ENCODE measurements at places on chromosomes 4 and X.

DNA sequence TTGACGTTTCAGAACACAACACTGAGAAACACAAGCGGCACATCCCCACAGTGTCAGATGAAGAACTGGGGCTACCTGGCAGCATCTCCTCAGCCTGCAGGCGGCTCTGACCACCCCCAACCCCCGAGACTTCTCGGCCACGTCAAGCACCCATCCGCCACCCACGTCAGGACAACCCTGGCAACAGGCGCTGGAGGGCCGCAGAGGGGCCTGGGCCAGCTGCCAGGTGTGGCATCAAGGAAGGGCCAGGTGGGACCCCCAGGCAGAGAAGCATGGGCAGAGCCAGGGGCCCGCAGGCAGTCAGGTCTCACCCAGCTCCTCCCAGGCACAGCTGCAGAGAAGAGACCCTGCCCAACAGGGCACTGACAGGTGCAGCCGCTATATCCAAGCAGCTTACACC lies 22.3 kb downstream of the GAK start:
- no peak overlapping the region for H3K4me3 ChIP-seq
- H3K4me1 ChIP-seq = peaks cover 5% of the 10 kb centered on the region
- DNase-seq = no peak
- no peaks in the 10 kb centered on the region for H3K27me3 ChIP-seq

- no peaks in the 10 kb centered on the region for H3K4me1 ChIP-seq
- H3K36me3 ChIP-seq = peaks cover 24% of the 10 kb centered on the region
- DNase-seq = no peak
- no peaks in the 10 kb centered on the region for H3K27me3 ChIP-seq
- no peak overlapping the region for H3K4me3 ChIP-seq
These were observed 173.6 kb downstream of the AFAP1 start for GRCh38 chr4:7766086-7766485.

DNA sequence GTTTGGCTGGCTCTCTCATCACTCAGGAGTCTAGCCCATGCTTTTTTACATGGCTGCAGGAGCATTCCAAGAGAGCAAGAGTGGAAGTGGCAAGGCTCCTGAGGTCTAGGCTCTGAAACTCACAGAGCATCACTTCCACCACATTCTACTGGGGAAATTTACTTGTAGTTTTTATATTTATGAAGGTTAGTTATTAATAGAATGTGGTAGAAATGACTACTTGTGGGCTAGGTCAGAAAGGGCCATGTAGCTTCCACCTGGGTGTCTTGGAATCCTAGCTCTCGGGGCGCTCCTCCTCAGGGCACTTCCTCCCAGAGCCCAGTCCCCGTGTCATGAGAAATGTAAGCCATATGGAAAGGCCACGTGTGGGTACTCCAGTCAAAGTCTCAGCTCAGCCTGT lies 127.0 kb upstream of the CASK start:
- no peaks in the 10 kb centered on the region for H3K4me1 ChIP-seq
- no peaks in the 10 kb centered on the region for H3K36me3 ChIP-seq
- H3K27me3 ChIP-seq = no peaks in the 10 kb centered on the region
- no peak overlapping the region for H3K27ac ChIP-seq
- no peak overlapping the region for H3K4me3 ChIP-seq

- DNase-seq = no peak
- no peak overlapping the region for H3K27ac ChIP-seq
- H3K4me3 ChIP-seq = no peak overlapping the region
- no peaks in the 10 kb centered on the region for H3K27me3 ChIP-seq
- H3K4me1 ChIP-seq = no peaks in the 10 kb centered on the region
- H3K36me3 ChIP-seq = no peaks in the 10 kb centered on the region
These were observed 373.1 kb downstream of the GABRG1 start for GRCh38 chr4:45750721-45751120.

DNA sequence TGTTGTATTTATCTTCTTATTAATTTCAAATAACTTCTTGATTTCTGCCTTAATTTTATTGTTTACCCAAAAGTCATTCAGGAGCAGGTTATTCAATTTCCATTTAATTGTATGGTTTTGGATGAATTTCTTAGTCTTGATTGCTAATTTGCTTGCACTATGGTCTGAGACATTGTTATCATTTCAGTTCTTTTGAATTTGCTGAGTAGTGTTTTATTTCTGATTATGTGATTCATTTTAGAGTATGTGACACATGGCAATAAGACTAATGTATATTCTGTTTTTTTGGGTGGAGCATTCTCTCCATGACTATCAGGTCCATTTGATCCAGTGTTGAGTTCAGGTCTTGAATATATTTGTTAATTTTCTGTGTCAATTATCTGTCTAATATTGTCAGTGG lies 236.7 kb downstream of the EDA2R start:
- DNase-seq = no peak
- H3K36me3 ChIP-seq = no peaks in the 10 kb centered on the region
- H3K27ac ChIP-seq = no peak overlapping the region
- H3K4me1 ChIP-seq = no peaks in the 10 kb centered on the region
- H3K4me3 ChIP-seq = no peak overlapping the region

DNA sequence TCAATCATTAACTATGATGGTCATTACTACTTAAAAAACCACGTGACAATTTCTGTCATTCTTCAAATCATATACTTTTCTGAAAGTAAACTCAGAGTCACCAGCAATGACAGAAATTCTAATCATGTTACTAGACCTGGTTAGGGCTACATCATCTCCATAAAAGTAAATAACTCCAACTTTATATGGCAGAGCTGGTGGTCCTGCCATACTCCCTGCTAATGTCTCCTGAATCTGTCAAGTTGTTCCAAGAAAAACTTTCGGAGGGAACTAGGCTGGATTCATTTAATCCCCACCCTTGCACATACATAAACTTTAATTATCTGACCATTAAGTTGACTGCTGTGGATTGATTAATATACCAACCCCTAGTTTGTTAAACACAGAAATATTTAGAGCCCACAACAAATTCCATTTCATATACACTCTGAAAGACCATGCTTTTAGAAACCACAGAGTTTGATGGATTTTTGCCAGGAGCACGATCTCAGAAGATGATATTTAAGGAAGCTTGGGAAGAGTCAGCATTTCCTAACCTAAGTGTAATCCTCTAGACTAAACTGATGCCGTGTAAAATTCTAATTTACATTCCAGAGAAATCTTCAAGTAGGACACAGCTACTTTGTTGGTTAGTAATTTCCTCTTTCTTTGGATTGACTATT lies 577.0 kb downstream of the FAT4 start:
- no peak overlapping the region for H3K27ac ChIP-seq
- H3K27me3 ChIP-seq = no peaks in the 10 kb centered on the region
- no peaks in the 10 kb centered on the region for H3K36me3 ChIP-seq
- H3K4me3 ChIP-seq = no peak overlapping the region
- H3K4me1 ChIP-seq = no peaks in the 10 kb centered on the region
- no peak for DNase-seq

DNA sequence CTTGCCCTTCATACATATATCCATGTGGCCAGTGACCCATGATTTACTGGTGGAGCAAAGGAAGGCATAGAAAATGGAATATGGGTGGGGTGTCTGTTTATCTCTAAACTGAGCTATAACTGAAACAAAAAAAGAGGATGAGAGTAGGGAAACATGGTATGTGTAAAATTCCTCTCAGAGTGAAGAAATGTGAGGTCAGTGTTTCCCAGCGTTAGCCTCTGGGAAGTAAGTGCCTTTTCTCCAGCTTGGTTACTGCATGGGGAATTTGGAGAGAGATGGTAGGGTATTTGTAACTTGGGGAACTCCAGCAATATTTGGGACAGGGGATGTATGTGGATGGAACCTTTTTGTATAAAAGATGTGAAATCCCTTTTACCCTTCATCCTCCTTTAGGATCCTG lies 89.4 kb downstream of the AFF1 start:
- no peak overlapping the region for H3K4me3 ChIP-seq
- H3K36me3 ChIP-seq = no peaks in the 10 kb centered on the region
- peaks cover 27% of the 10 kb centered on the region for H3K4me1 ChIP-seq
- peak overlapping the region; percentile 66 for H3K27ac ChIP-seq
- no peaks in the 10 kb centered on the region for H3K27me3 ChIP-seq

DNA sequence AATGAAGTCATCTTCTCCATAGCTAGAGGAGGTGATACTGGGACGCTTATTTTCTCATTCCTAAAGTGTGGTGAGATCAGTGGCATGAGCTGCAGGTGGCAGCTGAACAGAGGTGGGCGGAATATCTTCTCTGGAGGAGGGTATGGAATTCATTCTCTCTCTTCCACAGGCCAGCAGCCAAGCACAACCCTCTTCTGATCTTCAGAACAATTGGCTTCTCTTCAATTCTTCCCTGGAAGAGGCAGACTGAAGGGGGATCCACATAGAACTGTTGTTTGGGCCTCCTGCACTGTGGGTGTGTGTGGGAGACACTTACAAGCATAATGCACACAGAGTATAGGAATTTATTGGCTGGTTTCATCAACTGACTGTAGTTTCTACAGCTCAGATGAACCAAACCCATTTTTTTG lies 180.4 kb upstream of the RASGEF1B start:
- no peak overlapping the region for H3K4me3 ChIP-seq
- H3K27me3 ChIP-seq = no peaks in the 10 kb centered on the region
- H3K4me1 ChIP-seq = no peaks in the 10 kb centered on the region
- DNase-seq = no peak
- H3K36me3 ChIP-seq = no peaks in the 10 kb centered on the region

- no peaks in the 10 kb centered on the region for H3K36me3 ChIP-seq
- DNase-seq = no peak
- H3K27me3 ChIP-seq = no peaks in the 10 kb centered on the region
- no peaks in the 10 kb centered on the region for H3K4me1 ChIP-seq
These were observed 30.9 kb upstream of the SPOCK3 start for GRCh38 chr4:167265231-167265630.

- no peaks in the 10 kb centered on the region for H3K36me3 ChIP-seq
- peak overlapping the region; percentile 50 for H3K27ac ChIP-seq
- no peak for DNase-seq
- no peaks in the 10 kb centered on the region for H3K4me1 ChIP-seq
- no peak overlapping the region for H3K4me3 ChIP-seq
These were observed 67.6 kb downstream of the ELOVL6 start for GRCh38 chr4:110130576-110131358.

DNA sequence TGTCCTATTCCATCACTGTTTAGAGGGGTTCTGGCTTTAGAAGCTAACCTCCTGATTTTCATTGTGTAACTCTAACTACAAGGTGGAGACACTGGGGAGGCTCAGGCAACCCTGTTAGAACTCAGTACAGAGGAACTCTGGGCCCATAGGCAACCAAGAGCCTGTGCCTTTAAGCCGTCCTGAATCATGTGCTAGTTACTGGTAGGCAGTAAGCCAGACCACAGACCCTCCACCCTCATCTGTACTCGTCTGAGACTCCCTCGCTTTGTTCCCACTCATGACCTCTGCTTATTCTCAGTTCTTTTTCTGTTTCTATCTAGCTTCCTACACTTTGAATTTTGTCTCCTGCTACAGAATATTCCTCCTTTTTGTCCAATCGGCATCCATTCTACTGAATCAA lies 31.4 kb downstream of the TBC1D1 start:
- H3K27ac ChIP-seq = no peak overlapping the region
- H3K4me1 ChIP-seq = no peaks in the 10 kb centered on the region
- no peak overlapping the region for H3K4me3 ChIP-seq
- H3K27me3 ChIP-seq = no peaks in the 10 kb centered on the region
- H3K36me3 ChIP-seq = no peaks in the 10 kb centered on the region

DNA sequence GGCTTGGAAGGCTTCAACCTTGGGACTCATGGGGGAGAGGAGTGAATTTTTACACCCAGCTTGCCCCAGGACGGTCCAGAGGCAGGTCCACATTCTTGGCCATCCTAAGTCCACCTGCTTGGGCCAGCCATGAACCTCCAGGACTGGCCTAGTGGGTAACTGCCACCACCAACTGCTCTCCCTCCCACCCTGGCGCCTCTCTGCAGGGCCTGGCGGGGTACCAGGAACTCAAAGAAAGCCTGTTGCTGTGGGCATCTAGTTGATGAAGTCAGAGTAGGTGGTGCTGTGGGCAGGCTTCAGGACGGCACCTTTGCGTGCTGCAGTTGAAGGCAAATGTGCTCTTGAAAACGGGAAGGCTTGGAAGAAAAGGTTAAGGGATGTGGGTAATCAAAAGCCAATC lies 12.0 kb downstream of the BCOR start:
- no peak for DNase-seq
- H3K36me3 ChIP-seq = no peaks in the 10 kb centered on the region
- no peaks in the 10 kb centered on the region for H3K27me3 ChIP-seq
- no peak overlapping the region for H3K4me3 ChIP-seq
- H3K27ac ChIP-seq = peak overlapping the region; percentile 83
- H3K4me1 ChIP-seq = peaks cover 47% of the 10 kb centered on the region

DNA sequence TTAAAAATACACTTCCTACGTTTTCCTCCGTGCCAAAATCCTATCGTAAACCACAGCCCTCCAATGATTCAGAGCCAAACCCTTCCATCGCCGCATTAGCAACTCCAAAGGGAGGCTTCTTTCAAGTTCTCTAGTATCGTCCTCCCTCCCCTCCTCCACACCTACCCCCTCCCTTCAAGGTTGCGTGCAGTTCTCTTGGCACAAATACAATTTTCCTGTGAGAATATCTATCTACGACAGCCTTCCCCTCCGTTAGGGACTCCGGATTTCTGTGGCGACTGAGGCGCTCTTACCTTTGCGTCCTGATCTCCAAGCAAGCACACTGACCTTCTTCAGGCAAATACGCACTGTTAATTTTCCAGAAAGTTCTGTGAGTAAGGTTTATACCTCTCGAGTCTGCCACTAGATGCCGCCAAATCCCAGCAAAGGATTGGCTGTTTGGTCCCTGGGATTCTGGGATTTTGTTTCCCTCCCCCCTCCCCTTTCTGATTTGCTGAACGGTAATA lies 1.2 kb upstream of the MORF4L2 start:
- DNase-seq = peak; percentile 67
- H3K4me1 ChIP-seq = peaks cover 10% of the 10 kb centered on the region
- H3K27ac ChIP-seq = peak overlapping the region; percentile 95
- no peaks in the 10 kb centered on the region for H3K27me3 ChIP-seq

DNA sequence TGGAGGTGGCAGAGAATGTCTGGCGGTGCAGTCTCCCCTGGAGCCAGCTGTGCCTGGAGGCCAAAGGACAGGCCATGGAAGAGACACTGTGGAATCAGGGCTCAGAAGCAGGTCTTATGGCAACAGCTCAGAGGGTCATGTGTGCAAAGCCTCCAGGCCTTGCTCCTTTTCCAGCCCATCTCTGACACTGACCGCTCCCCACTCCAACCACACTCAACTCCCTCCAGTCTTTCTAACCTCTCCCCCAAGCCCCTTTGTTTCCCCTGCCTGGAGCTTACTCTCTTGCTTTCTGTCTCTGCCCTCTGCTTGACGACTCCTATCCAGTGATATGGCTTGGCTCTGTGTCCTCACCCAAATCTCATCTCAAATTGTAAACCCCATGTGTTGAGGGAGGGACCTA lies 34.2 kb upstream of the CRMP1 start:
- H3K4me3 ChIP-seq = no peak overlapping the region
- H3K36me3 ChIP-seq = no peaks in the 10 kb centered on the region
- H3K27ac ChIP-seq = no peak overlapping the region
- H3K4me1 ChIP-seq = no peaks in the 10 kb centered on the region
- peaks cover 16% of the 10 kb centered on the region for H3K27me3 ChIP-seq

- H3K27ac ChIP-seq = no peak overlapping the region
- H3K36me3 ChIP-seq = no peaks in the 10 kb centered on the region
- no peak for DNase-seq
- H3K27me3 ChIP-seq = no peaks in the 10 kb centered on the region
These were observed 238.5 kb downstream of the RASL11B start for GRCh38 chr4:53100501-53101190.

GRCh38 chr4:80463509-80463908 lies 128.0 kb downstream of the CFAP299 start:
- no peaks in the 10 kb centered on the region for H3K36me3 ChIP-seq
- DNase-seq = no peak
- H3K27me3 ChIP-seq = no peaks in the 10 kb centered on the region
- H3K4me1 ChIP-seq = no peaks in the 10 kb centered on the region
- no peak overlapping the region for H3K4me3 ChIP-seq
